ENCODE measurements at places on chromosomes 5 and 9.
A peak's percentile ranks its signal among the peaks of the same experiment; 100 is the strongest.

GRCh38 chr5:150789943-150790611, 11.5 kb downstream of the SMIM3 start:
- no peak for DNase-seq

DNA sequence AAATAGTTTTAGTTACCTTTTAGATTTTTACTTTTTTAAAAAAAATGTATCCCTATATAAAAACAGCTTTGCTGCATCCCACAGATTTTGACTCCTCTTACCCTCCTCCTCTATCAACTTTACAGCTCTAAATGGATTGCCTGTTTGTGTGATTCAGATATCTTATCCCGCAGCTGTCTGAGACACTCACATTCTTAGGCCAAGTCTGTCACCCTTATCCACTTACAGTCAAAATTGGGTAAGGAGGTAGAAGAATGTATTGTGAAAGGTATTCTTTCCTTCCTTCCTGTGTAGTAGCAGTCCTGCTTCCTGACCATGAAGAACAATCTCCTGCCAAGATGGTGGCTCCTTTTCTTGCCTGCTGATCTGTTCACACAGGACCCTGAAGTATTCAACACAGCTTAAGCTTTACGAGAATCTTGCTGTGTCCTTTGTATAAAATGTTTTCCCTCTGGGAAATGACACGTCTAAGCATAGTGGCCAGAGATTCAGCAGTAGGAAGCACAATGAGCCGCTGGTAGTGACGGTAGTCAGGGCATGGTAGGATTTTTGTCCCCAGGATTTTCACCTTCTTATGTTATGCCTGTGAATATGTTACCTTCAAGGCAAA, 67.7 kb upstream of the ST8SIA4 start:
- no peak for DNase-seq

- DNase-seq, result no peak
These were observed 319.2 kb downstream of the DRD1 start for GRCh38 chr5:175124821-175125220.

DNA sequence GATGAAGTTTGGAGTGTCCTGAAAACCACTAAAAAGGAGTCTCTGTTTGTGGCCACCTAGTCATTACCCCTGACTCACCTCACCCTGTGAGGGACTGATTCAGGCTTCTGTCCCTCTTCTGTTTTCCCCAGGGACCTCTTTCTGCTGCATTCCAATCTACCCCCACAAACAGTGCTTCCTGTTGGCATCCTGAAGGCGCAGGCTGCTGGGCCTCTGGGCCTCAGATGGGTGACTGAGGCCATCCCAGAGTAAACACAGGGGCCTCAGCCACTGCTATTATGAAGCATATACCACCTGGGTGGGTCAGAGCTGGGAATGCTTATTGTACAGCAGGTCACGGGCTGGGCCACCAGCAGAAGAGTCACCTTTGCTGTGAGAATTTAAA, 20.0 kb downstream of the MORN5 start:
- no peak for DNase-seq

DNA sequence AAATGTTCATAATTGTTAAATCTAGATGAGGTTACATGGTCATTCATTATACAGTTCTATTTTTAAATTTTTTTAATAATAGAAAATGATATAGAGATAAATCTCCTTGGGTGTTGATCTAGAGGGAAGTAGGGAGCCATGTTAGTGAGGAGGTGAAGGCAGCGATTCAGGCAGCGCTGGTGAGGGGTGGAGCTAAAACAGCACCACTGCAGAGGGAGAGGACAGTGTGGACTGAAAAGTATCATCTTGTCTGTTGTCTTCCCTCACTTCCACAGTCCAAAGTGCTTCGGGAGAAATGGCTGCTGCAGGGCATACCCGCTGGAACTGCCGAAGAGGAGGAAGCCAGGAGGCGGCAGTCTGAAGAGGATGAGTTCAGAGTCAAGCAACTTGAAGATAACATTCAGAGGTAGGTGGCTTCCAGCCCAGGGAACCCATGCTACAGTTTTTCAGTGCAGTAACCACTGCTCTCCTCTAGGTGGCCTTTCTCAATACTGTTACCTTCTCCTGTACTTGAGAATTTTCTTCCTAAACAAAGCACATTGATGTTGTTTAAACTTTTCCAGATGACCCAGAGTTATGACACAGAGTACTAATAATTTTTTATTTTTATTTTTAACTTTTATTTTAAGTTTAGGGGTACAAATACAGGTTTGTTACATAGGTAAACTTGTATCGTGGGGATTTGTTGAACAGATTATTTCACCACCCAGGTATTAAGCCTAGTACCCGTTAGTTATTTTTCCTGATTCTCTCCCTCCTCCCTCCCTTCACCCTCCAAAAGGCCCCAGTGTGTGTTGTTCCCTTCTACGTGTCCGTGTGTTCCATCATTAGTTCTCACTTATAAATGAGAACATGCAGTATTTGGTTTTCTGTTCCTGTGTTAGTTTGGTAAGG, 100.5 kb downstream of the PALM2AKAP2 start:
- peak; percentile 34 for DNase-seq

DNA sequence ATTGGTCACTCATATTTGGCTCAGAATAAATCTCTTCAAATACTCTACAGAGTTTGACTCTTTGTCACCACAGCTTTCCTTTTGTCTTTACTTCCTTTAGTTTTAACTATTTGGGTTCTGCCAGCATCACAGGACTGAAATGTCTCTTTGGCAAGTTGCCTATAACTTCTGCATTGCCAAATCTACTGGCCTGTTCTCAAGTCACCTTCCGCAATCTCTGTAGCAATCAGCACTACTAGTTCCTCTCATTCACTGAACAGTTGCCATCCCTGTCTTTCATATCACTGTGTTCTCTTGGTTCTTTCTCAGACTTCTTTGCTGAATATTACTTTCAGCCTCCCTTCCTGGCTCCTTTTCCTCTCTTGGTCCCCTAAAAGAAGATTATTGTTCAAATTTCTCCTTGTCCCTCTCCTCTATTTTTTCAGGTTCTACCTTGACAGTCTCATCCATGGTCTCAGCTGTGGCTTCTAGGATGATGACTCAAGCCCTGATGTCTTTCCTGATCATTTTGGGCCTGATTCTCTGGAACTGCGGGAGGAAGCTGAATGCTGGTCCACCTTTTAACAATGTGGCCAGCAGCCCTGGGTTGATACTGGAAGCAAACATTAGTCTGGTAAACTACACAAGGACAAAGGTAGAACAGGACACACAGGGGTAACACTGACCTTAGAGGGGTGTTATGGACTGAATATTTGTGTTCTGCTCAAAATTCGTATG, 44.0 kb upstream of the LIFR start:
- DNase-seq, result no peak

DNA sequence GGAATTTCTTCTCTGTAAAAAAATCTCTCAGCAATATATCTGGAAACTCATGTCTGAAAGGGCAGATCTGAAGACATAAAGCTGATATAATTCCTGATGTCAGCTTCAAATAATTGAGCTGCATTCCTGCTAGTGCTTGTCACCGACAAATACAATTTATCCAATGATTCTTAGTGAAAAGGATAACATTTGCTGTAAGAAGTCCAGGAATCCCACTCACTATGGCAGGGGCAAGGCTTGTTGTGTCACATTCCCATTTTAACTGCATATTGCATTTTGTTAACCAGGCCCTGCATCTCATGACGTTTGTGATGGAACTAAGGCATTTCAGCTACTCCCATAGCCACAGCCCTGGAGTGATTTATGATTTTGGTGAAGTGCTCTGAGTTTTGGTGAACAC, 160.1 kb upstream of the DAB2 start:
- no peak for DNase-seq

GRCh38 chr5:56278335-56278753, 45.2 kb upstream of the ANKRD55 start:
- DNase-seq, result no peak

GRCh38 chr5:88660264-88660946, 222.6 kb downstream of the MEF2C start:
- DNase-seq, result no peak

DNA sequence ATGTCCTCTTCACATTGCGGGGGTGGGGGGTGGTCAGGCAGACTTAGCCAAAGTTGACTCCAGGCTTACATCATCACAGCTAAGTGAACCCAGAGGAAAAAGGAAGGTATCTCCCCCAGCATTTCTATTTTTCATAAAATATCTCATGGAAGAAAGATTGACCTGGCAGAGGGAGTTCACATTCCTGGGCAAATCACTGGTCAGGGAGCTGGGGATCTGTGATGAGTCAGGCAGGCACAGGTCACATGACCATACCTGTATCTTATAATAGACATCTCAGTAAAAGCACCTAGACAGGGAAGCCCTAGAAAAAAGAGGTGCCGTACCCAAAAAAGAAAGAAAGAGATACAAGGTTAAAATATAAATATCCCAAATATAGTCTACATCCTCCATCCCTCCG, 57.3 kb upstream of the WWC1 start:
- DNase-seq, result no peak

DNA sequence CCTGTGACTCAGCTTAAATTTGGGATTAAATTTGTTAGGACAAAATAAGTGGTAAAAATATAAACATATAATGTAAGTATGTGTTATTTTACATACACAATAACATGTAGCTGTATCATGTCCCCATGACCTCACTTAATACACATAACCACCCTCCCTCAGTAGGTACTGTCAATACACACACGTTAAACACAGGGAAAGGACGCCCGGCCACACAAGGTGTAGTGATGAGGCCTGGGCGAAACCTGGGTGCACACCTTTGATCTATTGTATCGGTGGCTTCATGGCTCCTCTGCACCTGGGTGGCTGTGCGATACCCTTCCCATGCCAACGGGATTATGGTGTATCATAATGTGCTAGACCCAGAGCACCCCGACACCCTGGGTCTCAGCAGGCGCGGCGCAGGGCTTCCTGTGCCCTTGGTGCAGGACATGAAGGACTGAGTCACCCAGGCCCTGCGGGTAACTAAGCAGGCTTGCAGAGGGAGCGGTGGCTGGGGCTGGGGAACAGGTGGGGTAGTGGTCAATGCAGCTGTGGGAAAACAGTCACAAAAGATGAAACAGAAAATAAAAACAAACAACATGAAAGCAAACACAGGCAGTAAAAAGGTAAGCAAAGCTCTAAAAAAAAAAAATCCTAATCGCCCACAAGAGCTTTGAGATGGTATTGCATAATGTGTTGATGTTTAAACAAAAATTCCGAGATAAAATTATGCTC, 127.5 kb upstream of the RETREG1 start:
- no peak for DNase-seq

DNA sequence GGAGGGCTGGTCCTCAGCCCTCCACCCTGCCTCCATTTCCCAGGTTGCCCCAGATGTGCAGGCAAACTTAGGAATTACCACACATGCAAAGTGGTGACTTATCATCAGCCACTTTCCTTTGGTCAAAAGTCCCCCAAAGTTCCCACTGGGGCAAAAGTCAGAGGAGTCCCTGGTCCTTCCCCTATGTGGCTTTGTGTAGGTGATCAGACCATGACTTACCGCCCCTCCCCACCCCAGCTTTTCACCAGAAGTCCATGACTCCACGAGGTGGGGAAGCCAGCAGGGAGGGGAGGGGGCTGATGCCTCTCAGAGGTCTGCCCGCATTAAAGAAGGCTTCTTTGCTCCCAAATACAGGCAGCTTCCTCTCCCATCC, 5.8 kb downstream of the TRAF1 start:
- no peak for DNase-seq

- DNase-seq, result no peak
These were observed 130.1 kb downstream of the APBA1 start for GRCh38 chr9:69542058-69542457.

DNA sequence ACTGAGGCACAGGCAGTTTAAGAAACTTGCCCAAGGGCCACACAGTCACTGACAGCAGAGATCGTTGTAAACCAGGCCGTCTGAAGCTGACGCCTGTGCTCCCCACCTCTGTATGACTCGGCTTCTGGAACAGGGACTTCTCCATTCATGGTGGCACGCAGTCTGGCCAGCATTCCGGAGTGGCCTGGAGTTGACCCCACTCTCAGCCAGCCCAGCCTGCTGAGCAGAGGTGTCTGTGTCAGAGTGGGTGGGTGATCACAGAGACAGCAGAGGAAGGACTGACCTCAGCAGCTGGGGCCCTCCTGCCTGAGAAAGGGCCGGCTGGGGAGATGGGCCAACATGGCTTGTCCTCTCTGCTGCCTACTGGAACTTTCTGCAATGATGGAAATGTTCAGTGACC, 12.6 kb downstream of the LRSAM1 start:
- DNase-seq, result no peak

- no peak for DNase-seq
These were observed 206.9 kb upstream of the TBC1D2 start for GRCh38 chr9:98462310-98462709.

- no peak for DNase-seq
These were observed 8.1 kb downstream of the BARHL1 start for GRCh38 chr9:132590318-132591182.

DNA sequence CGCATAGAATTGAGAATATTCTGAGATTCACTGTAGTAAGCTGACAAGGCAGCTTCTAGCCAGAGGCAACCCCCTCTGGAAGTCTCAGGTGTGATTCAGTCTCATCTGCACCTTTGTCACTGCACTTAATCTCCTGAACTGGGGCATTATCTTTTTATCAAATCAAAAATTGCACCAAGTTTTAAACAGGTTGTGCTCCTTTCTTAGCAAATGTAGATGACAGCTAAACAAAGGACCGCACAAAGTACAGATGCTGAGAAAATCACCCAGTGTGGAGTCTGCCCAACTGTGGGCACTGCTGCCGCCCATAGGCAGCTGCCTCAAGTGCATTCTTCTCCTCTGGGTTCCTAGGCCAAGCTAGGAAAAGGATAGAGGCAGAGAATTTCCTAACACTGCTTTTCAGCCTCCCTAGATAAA, 51.1 kb downstream of the STARD4 start:
- peak; percentile 15 for DNase-seq

- no peak for DNase-seq
These were observed 443.4 kb downstream of the KDM4C start for GRCh38 chr9:7201196-7201595.

DNA sequence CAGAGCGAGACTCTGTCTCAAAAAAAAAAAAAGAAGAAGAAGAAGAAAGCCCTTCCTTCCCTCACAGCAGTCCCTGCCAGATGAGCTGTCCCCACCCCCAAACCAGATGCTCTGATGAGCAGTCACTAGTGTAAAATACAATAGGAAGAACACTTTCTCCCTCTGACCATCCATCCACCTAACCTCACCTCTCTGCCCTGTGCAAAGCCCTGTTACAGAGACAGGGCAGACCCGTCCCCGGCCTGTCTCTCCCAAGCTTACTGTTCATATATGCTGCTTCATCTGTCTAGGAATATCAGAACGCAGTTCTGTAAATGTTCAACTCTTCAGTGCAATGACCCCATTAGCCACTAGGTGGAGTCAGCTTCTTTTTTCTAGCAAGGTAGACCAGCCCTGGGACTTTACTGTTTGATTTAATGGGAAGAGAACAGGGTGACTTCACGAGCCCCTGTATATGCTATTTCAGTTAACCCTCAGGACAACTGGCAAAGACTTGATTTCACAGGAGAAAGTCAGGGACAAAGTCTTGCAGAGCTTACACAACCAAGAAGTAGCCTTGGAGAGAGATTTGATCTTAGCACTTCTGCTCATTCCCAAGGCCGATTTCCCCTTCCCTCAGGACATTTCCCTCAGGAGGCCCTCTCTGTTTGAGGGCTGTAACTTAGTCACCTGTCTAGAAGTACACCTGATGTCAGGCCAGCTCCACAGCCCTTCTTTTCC, 14.9 kb upstream of the FGFR4 start:
- no peak for DNase-seq

- DNase-seq, result peak; percentile 40
These were observed 1.5 kb upstream of the PHF19 start for GRCh38 chr9:120878188-120879130.

Data from HuH-7.5 (cell line).